Left cardiac atrium (tissue), 4 donors: ENCODE measurements at places on chromosomes 13 and 19. TPM values are rescaled to one million over a fixed set of nuclear protein-coding genes. Genes with fewer than 3 reads are reported as not detected.

DNA sequence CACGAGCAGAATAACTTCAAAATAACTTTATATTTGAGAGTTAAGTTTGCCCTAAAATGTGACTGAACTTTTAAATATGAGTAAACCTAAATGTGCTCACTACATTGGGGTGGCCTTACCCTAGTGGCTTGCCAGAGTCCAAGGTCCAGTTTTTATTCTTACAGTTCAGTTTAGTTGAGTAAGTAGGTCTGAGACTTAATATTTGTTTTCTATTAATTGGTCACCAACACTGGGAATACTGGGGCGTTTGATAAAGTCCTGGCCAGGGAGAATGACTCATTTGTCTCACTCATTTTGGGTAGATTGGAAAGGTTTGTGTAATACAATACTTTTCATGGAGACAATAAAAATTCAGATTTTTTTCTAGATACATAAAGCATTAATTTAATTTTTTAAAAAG, 127.8 kb upstream of the SPATA13 start:
- no peak for DNase-seq

- DNase-seq, result no peak
These were observed 9.7 kb upstream of the ATP11A start for GRCh38 chr13:112679932-112680677.

DNA sequence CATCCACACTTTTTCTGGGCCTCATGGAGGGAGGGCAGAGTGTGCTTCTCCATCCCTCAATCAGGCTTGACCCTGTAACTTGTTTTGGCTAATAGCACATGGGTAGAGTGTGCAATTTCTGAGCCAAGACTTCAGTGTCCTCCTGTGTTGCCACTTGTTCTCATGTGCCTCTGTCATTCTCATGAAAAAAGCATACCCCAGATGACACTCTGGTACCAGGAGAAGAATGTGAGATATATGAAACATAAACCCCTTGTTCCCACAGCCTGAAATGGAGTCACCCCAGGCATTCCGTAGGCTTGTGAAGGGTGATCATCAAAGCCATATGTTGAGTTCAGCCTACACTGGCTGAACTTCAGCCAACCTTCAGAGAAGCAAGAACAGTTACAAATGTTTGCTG, 239.2 kb upstream of the MIR17HG start:
- DNase-seq, result no peak

DNA sequence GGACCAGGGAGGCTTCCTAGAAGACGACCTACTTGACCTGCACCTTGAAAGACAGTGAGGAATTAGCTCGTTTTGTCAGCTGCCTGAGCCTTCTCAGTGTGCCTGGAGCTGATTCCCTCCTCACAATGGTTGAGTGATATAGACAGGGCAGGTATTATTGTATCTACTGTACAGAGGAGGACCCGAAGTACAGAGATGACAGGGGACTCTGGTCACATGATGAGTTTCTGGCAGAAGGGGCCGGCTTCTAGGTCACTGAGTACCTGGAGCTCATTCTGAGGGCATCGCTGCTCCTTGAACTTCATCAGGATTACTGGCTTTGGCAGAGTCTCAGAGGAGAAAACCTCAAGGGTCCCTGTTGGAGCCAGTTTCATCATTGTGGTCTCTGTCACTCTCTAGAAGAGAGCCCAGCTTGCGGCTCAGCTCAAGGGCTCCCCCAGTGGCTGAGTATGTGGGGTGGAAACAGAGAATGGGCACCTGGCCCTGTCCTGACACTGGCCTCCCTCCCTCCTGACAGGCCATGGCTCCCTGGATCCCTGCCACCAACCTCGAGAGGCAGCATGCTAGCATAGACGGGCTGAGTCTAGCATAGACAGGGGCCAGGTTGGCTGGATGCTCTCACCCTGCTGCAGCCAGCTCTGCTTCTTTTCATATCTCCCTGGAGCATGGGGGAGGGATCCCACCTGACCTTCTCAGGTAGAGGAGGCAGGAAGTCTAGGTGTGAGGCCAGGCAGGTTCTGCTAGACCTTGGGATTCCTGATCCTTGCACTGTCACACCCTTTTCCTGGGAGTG, 38.7 kb downstream of the NFIX start:
- peak; percentile 75 for DNase-seq

DNA sequence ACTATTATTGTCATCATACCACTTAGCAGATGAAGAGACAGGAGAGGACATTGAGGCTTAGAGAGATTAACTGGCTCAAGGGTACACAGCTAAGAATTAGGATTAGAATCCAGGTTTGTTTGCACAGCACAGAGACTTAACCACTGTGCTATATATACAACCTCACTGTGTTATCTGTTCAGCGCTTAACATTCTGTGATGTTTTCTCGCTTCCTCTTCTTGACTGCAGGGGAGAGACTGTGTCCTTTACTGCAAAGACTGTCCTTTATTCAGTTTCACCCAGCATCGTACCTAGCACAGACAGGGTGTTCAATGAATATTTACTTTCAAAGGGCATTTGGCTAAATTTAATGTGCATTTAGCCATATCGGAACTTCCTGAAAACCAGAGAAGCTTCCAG, 54.9 kb upstream of the PCDH8 start:
- no peak for DNase-seq

GRCh38 chr19:28363254-28363653, 849.7 kb downstream of the UQCRFS1 start:
- no peak for DNase-seq

DNA sequence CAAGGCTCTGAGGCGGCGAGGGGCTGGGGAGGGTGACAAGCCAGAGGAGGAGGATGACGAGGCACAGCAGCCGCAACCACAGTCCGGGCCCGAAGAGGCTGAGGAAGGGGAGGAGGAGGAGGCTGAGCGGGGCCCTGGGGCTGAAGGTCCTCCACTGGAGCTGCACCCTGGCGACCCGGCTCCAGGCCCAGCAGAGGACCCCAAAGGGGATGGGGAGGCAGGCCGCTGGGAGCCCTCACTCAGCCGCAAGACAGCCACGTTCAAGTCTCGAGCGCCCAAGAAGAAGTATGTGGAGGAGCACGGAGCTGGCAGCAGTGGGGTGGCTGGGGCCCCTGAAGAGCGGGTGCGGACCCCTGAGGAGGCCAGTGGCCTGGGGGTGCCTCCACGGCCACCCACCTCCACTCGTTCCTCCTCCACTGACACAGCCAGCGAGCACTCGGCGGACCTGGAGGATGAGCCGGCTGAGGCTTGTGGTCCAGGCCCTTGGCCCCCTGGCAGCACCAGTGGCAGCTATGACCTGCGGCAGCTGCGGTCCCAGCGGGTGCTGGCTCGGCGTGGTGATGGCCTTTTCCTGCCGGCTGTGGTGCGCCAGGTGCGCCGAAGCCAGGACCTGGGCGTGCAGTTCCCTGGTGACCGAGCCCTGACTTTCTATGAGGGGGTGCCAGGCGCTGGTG, 2.9 kb downstream of the CIC start:
- DNase-seq, result peak; percentile 20

GRCh38 chr13:98549006-98549727, 27.7 kb downstream of the STK24 start:
- no peak for DNase-seq

GRCh38 chr13:76481738-76482137, 404.5 kb downstream of the KCTD12 start:
- DNase-seq, result no peak

GRCh38 chr19:2888731-2889224, 11.9 kb upstream of the ZNF57 start:
- DNase-seq, result peak; percentile 61

- no peak for DNase-seq
These were observed 87.8 kb downstream of the KLF12 start for GRCh38 chr13:74046431-74046830.

DNA sequence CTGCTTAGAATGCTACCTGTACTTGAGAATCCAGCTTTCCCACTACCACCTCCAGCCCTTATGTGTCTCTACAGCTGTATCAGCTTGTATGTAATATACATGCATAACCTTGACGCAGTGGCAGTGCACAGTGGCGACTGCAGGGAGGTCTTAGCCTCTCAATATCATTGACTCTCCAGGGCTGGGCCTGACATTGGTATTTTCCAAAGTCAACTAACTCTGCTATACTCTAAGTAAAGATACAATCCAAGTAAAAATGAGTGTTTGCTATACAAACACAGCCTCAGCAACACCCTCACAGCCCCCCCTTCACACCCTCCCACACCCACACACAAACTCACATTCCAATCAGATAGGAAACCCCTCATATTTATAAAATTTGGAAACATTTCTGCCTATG, 6.7 kb upstream of the UBL3 start:
- DNase-seq, result no peak

DNA sequence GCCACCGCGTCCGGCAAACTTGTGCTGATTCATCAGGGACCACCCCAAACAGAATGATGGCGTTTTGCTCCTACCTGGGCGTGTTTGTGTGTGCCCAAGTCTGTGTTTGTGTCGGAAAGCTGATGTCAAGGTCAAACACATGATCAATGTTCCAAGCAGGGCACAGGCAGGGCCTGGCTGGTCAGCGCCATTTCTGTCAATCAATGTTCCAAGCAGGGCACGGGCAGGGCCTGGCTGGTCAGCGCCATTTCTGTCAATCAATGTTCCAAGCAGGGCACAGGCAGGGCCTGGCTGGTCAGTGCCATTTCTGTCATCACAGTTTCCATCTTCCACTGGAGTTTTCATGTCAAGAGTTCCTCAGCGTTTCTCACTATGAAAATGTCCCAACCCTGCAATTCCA, 14.9 kb upstream of the GRTP1 start:
- no peak for DNase-seq

DNA sequence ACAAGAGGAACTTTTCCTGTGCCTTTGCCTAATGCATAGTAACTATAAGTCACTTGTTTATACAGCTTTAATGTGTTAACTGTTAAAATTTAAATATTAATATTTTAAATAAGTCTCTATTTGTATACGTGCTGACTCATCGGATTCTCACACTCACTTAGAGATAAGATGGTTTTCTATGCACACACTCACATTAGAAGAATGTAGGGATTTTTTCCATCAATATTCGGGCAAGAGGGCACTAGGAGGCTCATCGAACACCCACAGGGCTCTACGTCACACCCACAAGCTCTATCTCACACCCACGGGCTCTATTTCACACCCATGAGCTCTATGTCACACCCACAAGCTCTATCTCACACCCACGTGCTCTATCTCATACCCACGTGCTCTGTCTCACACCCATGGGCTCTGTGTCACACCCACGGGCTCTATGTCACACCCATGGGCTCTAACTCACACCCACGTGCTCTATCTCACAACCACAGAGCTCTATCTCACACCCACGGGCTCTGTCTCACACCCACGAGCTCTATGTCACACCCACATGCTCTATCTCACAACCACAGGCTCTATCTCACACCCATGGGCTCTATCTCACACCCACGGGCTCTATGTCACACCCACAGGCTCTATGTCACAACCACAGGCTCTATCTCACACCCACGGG, 73.4 kb downstream of the COL4A2 start:
- no peak for DNase-seq

DNA sequence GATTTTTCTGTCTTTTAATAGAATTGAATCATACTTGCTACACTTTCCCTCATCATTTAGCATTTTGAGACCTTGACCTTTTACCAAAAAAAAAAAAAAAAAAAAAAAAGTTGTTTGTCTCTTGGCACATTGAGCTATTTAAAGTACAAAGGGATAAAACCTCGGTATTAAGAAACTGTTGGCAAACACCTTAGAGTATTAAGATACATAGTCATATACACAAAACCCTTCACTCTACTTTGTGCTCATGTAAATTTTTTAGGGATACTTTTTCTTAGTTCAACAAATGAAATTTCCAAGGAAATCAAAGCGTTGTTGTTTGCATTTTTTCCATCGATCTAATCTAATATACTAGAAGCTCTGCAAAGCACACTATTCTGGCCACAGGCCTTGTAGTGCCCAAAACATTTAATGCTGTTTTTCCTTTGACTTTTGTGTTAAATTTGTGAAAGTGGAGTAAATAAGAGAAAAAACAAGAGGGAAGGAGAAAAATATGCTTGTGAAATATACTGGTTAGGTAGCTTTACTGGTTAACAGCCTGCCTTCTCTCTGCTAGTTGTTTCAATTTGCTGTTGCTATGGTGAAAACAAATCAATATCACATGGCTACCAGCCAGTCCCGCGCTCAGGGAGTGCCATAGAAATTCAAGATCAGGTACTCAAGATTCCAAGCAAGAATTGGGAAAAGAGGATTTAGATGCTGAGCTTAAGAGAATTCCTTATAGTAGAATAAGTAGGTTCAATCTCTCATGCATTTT, 2.6 kb downstream of the MBNL2 start:
- no peak for DNase-seq

- DNase-seq, result no peak
These were observed 20.1 kb downstream of the STOML3 start for GRCh38 chr13:38970380-38971051.

DNA sequence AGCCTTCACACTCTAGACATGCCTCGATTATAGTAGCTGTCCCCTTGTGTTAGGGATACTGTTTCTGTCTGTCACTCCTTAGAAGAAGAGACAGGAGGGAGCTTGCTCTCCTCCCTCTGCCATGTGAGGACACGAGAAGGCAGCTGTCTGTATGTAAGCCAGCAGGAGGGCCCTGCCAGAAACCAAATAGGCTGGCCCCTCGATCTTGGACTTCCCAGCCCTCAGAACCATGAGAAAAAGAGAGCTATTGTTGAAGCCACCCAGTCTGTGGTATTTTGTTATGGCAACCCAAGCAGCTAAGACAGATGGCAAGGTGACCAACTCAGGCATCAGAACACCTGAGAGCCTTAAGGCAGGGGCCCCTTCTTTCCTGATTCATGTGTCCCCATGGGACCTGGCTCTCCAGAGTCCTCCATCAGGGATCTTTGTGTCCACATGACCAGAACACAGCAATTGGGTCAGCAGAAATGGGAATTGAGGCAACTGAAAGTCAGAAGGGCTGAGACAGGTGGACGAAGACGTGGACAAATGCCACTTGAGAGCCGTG, 65.6 kb upstream of the NPAS1 start:
- DNase-seq, result no peak

GRCh38 chr19:30406220-30407067, 34.3 kb downstream of the ZNF536 start:
- peak; percentile 34 for DNase-seq

ARGLU1 gene
- total RNA-seq, result 35.4 TPM

NLRP11 gene
- total RNA-seq, result not detected

SPACA4 gene
- total RNA-seq, result not detected

HS6ST3 gene
- total RNA-seq, result 0.35 TPM

AKAP8L gene
- total RNA-seq, result 74.2 TPM

ZNF780A gene
- 10.5 TPM for total RNA-seq

ZNF85 gene
- total RNA-seq, result 2.8 TPM

ZNF682 gene
- total RNA-seq, result 3.5 TPM

RDH8 gene
- not detected for total RNA-seq

SIGLEC11 gene
- total RNA-seq, result 1.3 TPM

LMTK3 gene
- total RNA-seq, result 2.0 TPM

ETHE1 gene
- total RNA-seq, result 13.7 TPM

NXNL1 gene
- total RNA-seq, result 0.56 TPM
